HFFc6 (cell line): ENCODE measurements at places on chromosomes 2 and 18.

- no peak for DNase-seq
These were observed 558.8 kb upstream of the PIK3C3 start for GRCh38 chr18:41396211-41396610.

DNA sequence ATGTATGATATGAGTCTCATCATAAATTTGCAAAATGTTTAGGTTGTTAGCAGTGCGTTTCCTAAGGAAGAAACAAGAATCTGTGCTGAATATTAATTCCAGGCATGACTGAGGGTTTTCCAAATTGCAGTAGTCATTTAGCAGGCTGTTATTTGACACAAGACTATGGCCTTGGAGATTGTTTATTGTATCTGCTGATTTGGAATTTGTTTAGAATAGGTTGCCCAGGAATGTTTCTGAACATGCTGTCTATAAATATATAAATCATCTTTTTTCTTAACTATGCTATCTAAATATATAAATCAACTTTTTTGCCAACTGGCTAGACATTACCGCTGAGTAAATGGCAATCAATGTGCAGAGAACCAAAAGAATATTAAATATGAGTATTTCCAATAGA, 90.9 kb downstream of the DOK6 start:
- no peak for DNase-seq

DNA sequence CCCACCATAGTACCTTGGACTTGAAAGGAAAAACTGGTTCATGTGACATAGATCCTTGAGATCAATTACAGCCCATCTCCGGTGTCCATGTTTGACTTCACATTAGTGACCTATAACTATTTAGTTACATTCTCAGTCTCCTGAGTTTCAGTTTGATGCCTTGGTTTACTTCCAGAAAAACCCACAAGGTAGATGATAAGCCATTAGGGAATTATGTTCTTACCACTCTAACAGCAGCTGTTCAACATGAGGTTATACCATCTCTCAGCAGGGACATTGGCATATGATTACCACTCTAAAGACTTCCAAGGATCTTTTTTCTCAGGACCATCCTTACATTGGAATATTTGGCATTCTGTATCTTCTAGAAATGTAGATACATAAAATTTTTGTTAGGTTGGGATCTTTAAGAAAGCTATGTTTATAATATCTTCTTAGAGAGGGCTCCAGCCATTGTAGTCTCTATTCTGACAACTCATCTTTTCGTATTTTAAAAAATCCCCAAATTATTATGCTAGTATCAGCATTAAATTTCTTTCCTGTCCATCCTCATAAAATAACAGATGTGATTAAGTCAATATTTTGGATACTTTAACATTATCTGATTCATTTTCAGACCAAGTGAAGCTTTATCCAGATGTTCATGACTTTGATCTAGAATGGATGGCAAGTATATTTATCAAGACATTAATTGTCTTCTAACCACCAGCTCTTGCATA, 258.9 kb downstream of the RDH14 start:
- no peak for DNase-seq

- DNase-seq = no peak
These were observed 3.5 kb downstream of the CNNM4 start for GRCh38 chr2:96764253-96764637.

DNA sequence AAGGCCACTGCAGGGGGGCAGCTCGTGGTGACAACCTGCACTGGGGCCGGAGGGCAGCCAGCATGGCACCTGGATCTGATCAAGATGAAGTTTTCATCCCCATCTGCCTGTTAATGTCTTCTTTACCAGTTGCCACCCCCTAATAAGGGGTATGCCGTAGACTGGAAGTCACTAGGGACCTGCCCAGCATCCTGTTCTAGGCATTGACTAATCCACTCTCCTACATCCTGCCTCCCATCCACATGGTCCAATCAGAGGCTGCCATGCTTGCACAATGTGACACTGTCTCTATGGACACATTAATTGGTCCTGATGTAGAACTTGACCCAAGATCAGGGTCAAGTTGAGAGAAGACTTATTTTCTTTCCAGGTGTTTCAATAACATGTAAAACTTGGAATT, 95.1 kb upstream of the LCLAT1 start:
- DNase-seq = no peak

- no peak for DNase-seq
These were observed 648.1 kb downstream of the CPS1 start for GRCh38 chr2:211204456-211204855.

GRCh38 chr2:108607706-108608301, 73.5 kb downstream of the LIMS1 start:
- DNase-seq = peak; percentile 43

DNA sequence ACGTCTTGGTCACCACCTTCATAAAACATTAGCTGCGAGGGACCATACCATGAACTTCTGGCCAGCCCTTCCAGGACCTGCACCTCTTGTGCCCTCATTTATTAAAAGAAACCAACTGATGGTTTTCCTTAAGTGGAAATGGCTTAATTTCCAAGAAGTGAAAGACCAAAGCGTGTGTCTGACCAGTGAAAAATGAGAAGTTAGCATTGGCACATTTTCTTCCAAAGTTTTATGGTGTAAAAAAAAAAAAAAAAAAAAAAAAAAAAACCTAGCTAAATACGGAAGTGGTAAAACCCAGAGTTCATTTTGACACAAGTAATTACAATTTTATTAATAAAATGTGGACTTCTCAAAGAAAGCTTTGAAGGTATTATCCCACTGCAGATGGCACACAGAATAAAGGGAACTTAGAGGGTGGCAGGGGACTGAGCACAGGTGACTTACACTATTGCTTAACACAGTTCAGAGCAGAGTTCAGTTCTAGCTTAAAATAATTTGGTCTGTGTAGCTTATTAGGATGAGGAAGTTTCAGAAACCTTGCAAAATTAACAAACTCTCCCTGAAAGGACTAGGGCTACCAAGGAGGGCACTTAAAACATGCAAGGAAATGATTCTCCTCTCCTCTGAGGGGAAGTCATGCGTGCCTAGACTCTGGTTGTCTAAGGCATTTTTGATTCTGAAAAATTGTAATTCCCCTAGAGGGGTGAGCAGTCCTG, 42.2 kb upstream of the EPG5 start:
- no peak for DNase-seq

GRCh38 chr2:10085043-10085667, 4.9 kb upstream of the CYS1 start:
- DNase-seq = no peak

- no peak for DNase-seq
These were observed 21.3 kb downstream of the SCN1A start for GRCh38 chr2:166106431-166107015.

DNA sequence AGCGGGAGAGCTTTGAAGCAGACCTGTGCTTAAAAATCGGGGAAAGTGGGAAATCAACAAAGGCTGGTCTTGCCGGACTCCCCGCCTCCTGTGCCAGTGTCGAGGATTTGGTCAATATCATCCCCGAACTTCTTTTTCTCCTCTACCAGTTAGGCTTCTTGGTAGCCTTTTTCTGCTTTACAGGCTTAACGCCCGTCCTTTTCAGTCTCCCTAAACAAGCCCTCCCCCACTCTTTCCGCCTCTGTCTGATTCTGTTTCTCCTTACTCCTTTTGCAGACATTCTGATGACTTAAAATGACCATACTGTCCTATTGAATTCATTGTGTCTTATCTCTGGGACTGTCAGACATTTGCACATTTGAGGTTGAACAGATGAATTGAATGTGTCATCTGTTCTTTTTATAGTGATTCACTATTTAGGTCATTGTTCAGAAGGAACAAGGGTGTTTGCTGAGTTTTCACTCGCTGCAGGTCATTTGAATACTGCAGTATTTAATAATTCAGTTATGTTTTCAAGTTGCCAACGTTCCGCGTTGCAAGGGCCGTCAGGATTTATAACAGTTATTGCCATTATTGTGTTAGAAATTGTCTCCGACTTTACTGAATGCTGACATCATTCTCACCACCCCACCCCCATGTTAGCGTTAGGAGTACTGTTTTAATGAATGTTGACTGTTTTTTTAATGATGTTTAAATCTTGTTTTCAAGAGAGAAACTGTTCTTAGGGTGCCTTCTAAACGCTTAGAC, 1.1 kb downstream of the ITGAV start:
- peak; percentile 32 for DNase-seq

GRCh38 chr2:152387041-152387440, 52.1 kb downstream of the FMNL2 start:
- no peak for DNase-seq

DNA sequence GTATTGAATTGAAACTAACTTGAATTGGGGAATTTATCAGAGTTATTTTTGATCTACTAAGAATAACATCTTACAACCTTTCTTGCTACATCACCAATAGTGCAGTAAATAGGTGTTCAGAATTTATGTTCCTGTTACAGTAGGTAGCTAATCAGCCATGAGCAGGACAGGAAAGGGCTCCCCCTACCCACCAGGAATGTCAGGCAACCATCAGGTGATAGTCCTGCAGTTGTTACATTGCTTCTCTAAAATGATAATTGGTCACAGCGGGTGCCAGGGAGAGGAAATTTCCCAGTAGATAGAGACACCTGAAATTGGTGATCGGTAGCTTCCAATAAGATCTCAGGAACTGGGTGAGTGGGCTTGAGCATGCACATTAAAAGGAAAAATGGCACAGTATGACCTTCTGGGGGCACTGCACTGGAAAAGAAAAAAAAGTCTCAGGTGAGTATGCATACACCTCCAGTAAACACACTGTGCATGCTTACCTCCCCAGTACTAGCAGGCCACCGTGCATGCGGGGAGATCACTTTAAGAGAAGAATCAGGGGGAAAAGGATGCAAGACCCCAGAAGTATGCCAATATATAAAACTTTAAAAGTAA, 1092.0 kb upstream of the LRRTM1 start:
- DNase-seq = no peak

DNA sequence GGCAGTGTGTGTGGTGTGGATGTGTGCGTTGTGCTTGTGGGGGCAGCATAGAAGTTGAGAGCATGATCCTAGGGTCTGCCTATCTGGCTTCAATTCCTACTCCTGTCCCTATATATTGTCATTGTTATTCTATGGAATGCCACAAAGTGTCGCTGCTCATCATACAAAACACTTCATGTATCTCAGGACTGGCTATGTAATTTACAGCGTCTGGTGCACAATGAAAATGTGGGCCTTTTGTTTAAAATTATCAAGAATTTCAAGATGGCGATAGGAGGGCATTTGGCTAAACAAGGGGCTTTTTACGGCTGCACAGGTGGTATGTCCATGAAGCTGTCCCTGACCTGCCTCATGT, 3.4 kb downstream of the SERPINB2 start:
- peak; percentile 57 for DNase-seq

GRCh38 chr18:34399892-34400291, 175.2 kb upstream of the NOL4 start:
- no peak for DNase-seq

- no peak for DNase-seq
These were observed 160.2 kb upstream of the CCDC68 start for GRCh38 chr18:55119434-55119833.
